T-cell (primary cell): ENCODE measurements at places on chromosomes 4 and X.

- DNase-seq: no peak
Measured at GRCh38 chr4:26141911-26142638, 178.7 kb upstream of the RBPJ start.

DNA sequence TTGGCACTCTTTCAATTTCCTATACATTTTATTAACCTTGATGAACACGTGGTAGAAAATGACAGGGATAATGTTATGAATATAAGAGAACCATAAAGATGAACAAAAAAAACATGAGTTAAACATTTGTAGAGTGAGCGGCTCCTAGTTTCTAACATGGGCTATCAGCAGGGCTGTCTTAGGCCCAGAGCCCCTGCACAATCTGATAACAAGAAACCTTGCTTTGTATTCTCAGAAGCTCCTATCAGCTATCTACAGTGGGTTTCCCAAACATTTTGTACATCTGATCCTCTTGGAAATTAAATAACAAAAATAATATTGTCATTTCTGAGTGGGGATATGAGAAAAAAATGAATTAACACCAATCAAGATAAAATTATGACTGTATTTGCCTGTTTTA is 10.6 kb upstream of the RBPJ start:
- no peak for DNase-seq

DNA sequence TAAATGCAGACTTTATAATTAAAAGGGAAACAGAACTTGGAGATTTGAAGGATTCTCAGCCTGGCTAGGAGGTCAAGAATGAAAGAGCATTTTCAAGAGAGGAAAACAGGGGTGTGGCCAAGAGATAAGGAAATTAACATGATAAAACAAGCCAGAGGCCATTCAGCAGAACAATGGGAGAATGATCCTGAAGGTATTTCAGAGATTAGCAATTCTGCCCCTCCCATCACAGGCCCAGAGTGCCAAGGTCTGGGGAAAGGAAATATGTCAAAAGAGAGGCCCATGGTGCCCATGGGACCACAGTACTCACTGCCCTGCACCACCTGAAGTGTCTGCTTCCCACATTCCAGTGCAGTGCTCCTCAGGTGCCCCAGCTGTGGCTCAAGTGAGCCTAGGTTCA is 188.5 kb upstream of the STS start:
- DNase-seq: no peak

- no peak for DNase-seq
Measured at GRCh38 chr4:117908306-117909207, 125.7 kb upstream of the NDST3 start.

GRCh38 chr4:105637408-105638176 is 70.9 kb downstream of the INTS12 start:
- no peak for DNase-seq

DNA sequence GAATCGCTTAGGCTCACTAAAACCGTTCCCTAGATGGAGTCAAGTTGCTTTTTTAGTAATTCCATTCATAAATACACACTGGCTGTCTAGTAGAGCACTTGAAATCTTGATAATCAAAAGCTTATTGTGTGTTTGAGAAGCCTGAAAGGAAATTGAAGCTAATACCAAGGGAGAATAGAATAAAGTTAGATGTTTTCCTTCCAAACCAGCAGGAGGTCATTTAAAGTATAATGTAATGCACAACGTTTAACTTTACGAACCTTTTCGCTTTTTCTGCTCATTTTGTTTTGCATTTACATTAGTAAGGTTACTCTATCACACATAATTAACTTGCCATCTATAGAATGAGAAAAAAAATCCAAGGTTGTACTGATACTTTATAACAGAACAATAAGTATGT is 440.9 kb downstream of the NKX6-1 start:
- no peak for DNase-seq
